Renal cortex interstitium (tissue), 15 donors: ENCODE measurements at places on chromosomes 5 and 9.
A peak's percentile ranks its signal among the peaks of the same experiment; 100 is the strongest.

GRCh38 chr5:113678924-113679575 is 165.6 kb downstream of the YTHDC2 start:
- DNase-seq = no peak

GRCh38 chr9:133991964-133992779 is at the start of gene VAV2:
Gene VAV2 (minus strand): TSS chr9:133992324. CDS start chr9:133992278, 46 bp downstream.
- DNase-seq = no peak

- no peak for DNase-seq
Observed at GRCh38 chr5:41962491-41962890, 37.4 kb downstream of the FBXO4 start.

GRCh38 chr9:92488681-92489550 is 6.6 kb upstream of the ASPN start:
- no peak for DNase-seq

DNA sequence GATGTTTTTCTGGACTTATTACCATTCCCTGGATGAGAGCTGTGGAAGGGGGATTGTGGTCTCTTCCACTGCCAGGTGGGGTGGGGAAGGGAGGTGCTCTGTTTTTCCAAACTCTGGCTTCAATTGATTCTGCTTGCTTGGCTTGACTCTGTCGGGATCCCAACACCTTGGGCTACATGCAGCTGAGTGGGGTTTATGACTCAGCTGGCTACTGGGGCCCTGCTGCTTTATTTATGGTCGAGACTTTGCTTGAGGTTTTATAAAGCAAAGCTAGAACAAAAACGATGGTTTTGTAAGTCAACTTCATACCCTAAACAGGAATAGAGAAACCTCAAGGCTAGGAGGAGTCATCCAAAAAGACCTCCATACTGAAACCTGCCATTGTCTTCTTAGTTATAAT is 76.3 kb downstream of the AOPEP start:
- DNase-seq = no peak

DNA sequence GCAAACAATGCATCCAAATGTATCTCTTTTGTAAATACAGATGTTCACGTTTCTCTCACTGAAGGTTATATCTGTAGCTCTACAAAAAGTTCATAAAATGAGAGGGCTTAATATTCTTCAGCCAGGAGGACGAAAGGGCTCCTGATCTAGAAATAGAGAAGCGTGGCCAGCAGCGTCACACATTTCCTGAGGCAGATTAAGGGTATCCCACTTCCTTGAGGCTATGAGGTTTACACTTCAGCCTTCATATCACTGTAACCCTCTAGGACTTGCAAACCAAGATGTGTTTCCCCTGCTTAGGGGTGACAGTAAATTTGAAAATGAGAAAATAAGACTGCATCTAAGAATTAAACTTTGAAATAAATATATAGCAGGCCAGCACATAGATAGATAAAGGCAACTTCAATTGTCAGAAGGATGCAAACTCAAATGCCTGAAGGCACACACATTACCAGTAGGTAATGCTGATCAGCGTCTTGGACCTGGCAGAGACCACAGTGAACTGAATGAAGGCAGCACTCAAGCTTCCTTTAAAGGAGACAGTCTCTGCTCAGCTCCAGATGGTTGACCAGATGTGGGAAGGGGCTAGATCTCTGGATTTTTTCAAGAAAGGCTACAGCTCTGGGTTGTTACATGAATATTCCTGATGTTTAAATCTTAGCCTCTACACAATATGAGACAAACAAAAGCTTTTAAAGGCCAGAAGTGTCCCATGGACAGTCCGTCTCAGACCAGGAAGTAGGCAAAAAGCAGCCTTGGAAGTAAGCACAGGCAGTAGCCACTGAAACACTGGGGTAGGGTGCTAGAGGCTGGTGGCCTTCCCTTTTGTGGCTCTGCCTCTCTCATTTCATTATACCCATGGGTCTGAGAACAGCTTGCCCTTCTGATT is 197.7 kb downstream of the MCTP1 start:
- DNase-seq = no peak

- DNase-seq = no peak
Observed at GRCh38 chr9:129211686-129212085, 33.6 kb upstream of the IER5L start.

DNA sequence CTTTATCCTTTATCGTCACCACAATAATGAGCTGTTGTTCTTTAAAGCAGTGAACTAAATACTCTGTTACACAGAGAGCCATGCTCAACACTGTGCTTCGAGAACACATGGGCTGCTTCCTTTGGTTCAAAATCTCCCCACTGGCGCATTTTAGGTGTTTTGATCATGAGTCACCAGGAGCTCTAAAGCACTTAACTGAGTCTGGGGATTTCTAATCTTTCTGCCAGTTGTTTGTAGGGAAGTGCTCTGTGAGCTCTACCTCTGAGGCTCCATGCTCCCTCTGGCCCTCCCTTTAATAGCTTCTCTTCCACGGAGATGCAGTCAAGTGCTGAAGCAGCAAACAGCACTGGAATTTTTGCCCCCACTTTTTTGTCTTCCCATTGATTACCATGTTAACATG is 17.0 kb downstream of the ERAP2 start:
- DNase-seq = no peak

DNA sequence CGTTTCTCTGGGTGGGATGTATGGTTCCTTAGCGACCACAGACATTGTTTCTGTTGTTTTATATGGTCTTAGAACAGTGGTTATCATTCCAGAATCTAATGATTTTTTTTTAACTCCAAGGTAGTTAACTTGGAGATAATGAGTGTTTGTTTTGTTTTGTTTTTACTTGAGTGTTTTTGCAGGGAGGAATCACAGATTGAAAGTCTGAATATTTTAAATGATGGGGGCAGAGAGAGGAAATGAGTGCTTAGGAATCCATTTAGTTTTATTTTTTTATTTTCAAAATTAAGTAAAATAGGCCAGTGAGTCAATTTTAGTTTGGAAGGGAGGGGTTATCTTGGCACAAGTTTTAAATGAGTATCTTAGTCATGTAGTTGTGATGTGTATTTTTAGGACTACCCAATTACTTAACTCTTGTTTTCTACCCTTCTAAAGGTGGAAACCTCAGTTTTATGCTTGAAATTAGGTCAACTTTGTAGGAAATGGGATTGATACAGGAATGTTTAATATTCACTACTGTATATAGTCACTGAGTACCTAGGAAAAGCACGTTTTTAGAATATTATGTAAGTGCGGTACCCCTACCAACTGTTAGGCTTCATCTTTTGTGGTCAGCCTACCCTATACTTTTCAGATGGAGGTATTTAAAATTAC is 2.0 kb downstream of the UBE2R2 start:
- DNase-seq = no peak

- DNase-seq = no peak
Observed at GRCh38 chr5:150541397-150541675, 33.4 kb downstream of the NDST1 start.

- DNase-seq = no peak
Observed at GRCh38 chr9:133492061-133493021, 13.4 kb upstream of the SLC2A6 start.

DNA sequence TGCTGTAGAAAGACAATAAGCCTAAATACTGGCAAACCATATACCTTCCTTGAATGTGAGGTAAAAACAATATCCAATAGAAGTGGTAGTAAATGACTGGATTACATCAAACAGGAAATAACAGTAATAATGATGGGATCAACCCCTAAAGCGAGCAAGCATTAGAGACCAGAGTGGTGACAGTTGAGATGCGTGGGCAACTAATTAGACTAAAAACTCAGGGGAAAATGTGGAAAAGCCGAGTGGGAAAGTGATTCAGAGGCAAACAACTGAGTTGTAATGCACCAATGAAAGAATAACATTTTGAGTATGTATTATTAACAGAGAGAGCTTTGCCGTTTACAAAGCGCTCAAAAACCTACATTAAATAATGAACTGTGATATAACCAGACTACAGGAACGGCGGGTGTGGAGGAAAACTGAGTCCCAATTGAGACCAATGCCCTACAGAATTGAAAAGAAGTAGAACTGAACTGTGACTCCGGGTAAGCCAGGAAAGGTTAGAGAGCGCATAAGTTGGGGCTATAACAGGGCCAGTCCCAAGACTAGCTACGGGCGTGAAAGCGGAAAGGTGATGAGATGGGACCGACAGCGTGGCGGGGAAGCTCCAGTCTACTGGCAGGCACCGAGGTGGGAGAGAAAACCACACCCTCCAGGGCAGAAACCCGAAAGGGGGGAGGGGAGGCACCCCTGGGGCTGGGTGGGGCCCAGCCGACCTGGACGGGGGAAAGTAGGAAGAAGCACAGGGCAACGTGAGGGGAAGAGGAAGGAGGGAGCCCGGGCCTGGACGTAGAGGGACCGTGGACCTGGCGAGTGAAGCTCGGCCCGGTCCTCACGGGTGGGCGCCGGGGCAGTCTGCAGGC is 592 bp downstream of the UBAP2 start:
- DNase-seq = peak; percentile 14

- no peak for DNase-seq
Observed at GRCh38 chr9:27470291-27470856, 53.7 kb upstream of the IFNK start.

- DNase-seq = peak; percentile 72
Observed at GRCh38 chr5:146965761-146966659, 87.5 kb upstream of the PPP2R2B start.

DNA sequence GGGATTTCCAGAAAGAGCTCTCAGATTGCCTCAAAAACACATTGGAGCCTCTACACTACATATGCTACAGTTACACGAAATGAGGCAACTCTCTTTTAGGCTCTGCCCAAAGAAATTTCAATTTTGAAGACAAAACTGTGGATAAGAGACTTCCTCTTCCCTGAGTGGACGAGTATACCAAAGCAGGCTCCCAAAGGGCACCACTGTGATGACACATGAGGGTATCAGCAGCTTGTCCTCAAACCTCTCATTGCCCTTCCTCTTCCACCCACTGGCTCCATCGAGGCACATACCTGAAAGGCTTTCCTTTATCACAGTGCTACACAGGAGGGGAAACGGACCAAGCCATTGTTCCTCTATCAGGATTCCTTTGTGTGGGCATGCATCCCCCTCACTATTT is 11.3 kb downstream of the CKMT2 start:
- no peak for DNase-seq

GRCh38 chr5:14035859-14036503 is 91.5 kb upstream of the DNAH5 start:
- peak; percentile 67 for DNase-seq

DNA sequence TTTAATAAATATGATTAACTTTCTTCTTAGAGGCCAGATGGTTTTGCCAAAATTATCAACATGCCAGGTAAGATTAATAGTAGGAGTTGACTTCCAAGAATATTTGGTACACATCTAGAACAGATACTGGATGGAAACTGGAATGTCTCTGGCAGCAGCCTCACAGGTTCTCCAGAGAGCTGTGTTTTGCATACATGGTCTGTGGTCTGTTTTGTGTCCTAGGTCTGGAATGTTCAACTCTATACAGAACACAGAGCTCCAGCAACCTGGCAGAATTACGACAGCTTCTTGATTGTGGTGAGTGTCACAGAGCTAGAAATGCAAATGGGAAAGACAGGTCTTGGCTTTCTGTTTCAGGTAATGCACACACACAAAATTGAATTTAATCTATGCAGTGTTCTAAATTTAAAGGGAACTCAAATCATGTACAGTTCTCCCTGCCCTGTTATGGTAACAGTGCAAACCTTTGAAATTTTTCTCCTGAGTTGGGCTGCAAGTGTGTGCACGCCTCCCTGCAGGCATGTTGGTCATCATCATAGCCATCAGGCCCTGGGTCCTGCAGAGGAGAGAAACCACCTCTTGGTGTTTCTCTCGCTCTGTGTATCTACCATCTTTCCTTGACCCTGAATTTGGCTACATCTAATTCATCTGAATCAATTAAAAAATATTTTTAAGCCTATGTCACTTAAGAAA is 58.3 kb downstream of the PIK3R1 start:
- DNase-seq = no peak

- no peak for DNase-seq
Observed at GRCh38 chr9:135565636-135566035, 4.1 kb downstream of the PAEP start.

GRCh38 chr5:89232139-89232603 is 349.2 kb upstream of the MEF2C start:
- no peak for DNase-seq

DNA sequence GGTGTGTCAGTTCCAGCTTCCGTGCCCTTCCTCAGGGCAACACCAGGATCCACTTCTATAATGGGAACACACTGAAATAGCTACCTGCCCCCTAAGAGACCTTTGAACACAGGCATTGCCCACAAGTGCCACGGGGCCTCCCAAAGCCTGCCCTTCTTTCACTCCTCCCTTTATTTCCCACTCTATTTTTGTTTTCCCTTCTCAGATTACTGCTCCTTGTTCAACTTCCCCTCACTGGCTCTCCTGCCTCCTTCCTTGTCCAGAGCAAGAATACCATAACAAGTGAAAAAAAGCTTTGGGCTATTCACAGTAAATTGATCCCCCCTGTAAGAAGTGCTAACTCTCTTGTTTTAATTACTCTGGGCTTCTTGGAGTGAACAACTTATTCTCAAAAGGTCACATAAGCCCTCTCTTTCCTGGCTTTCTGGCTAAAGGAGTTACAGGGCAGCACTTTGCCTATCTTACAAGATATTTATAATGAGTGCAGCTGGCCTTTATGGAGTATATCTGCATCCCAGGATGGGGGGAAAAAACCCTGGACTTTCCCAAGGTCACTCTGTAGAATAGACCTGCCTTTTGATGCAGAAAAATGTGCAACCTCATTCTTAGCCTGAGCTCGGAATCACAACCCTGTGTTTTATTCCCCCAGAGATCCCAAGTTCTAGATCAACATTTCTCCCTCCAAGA is 11.3 kb downstream of the CTXN3 start:
- DNase-seq = no peak

- DNase-seq = no peak
Observed at GRCh38 chr5:14873093-14873492, 1.5 kb upstream of the ANKH start.

- DNase-seq = no peak
Observed at GRCh38 chr5:68373050-68373449, 157.5 kb downstream of the PIK3R1 start.

- no peak for DNase-seq
Observed at GRCh38 chr9:88783711-88784083, 207.6 kb upstream of the S1PR3 start.

DNA sequence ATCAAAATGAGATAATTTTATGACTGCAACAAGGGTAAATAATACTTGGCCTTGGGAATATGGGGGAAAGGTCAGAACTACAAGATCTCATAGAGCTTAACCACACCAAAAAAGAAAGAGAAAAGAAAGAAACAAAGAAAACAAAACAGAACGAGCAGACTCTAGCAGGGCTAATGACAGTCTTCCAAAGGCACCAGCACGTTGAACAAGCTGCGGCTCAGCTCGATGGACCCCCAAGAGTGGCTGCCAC is 689 bp downstream of the AK3 start:
- no peak for DNase-seq

DNA sequence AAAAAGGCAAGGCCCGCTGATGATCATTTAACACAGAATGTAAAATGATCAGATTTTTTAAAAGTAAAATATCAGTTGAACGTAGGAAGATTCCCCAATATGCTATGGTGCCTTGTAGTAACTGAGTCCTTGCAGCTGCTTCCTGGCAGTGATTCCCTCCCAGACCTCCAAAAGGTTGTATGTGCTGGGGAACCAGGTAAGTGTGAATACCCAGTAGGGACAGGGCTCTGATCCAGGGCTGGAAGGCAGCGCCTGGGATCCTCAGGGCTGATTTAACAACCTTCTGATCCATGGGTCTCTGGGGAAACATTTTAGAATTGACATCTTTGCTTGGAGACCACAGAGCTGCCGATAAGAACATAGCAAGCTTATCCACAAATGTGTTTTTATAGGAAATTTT is 76.7 kb upstream of the IL6ST start:
- no peak for DNase-seq
